ENCODE measurements at places on chromosomes 4 and X.

GRCh38 chr4:109079731-109080130 lies 222.7 kb downstream of the COL25A1 start:
- DNase-seq = no peak

DNA sequence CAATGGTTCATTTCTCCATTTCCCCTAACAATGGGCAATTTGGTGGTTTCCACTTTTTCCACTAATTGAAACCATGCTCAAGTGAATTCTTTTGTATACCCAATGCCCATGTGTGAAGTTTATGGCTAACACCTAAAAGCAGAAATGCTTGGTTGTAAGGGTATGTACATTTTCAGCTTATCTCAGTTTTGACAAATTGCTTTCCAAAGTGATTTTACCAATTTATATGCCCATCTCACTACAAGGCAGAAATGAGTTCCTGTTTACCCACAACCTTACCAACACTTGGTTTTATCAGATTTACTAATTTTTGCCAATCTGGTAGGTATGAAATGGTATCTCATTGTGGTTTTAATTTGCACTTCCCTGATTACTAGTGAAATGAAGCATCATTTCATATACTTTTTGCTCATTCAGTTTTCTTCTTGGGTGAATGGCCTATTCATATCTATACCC lies 14.8 kb downstream of the GPR34 start:
- DNase-seq = no peak

GRCh38 chr4:1309261-1310010 lies 19.7 kb downstream of the MAEA start:
- no peak for DNase-seq

GRCh38 chr4:11632483-11632882 lies 203.8 kb upstream of the HS3ST1 start:
- DNase-seq = no peak

- no peak for DNase-seq
These were observed 167.8 kb downstream of the CFAP47 start for GRCh38 chrX:36087366-36087765.

GRCh38 chr4:6974138-6974848 lies 64.7 kb downstream of the TBC1D14 start:
- peak; percentile 79 for DNase-seq

GRCh38 chr4:169352360-169352759 lies 81.6 kb upstream of the SH3RF1 start:
- DNase-seq = no peak

DNA sequence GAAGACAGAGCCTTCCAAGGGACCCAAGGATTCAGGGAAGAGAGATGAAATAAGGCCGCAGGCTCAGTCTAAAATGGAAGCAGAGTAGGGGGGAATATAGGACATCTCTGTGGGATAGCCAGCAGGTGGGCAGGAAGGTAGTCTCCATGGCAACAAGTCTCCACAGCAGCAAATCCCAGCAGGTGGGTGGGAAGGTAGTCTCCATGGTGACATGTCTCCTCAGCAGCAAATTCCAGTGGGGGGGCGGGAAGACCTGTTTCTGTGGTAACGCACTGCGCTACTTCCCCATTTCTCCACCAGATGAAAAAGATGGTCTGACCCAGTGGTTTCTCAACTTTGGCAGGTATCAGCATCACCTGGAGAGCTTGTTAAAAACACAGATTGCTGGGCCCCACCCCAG lies 18.3 kb downstream of the NLGN3 start:
- DNase-seq = no peak

DNA sequence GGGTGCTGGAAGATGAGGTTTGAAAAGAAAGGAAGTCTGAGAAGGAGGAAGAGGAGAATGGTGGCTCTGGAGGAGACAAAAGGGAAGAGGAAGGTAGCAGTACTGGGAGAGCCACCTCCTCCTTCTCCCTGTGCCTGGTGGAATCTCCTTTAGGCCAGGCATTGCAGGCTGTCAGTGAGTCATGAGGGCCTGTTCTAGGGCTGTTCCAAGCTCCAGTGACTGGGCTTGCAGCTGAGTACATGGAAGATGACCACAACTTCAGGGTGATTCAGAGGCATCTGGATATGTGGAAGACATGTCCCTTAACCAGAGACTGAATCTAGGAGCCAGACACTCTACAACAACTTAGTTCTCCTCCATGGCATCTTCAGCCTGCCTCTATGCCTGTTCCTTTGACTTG lies 107.8 kb downstream of the EFNB1 start:
- no peak for DNase-seq

DNA sequence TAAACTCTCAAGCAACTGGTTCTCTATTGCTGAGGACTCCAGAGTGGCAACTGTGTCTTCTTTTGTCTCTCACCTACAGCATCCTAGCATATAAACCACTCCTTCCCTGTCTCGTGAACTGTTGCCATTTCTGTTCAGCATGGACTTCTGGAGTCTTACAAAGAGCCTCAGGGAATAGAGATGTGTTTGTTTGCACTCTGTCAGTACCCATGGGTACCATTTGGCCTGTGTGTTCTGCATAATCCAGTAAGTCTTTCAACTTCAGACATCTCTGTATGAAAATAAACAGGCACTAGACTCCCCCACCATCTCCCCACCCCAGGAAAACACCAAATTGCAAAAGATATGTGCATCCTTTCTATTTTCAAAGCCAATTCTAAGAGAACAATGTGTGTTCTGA lies 1351.6 kb upstream of the PABPC4L start:
- DNase-seq = no peak

DNA sequence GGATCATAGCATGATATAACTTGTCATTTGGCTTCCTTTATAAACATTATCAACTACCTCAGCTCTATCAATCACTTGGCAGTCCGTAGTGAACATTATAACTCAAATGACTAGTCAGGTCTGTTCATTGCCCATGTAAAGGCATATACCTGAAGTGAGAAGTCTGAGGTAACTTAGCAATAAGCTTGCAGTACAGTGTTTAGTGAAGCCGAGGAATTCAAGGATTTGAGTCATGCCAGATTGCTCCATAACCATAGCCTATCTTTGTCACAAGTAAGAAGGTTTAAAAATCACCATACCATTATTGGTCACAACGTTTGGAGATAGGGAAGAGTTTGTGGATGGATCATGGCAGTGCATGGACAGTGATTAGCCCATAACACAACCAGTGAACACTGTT lies 41.6 kb downstream of the AR start:
- DNase-seq = no peak

DNA sequence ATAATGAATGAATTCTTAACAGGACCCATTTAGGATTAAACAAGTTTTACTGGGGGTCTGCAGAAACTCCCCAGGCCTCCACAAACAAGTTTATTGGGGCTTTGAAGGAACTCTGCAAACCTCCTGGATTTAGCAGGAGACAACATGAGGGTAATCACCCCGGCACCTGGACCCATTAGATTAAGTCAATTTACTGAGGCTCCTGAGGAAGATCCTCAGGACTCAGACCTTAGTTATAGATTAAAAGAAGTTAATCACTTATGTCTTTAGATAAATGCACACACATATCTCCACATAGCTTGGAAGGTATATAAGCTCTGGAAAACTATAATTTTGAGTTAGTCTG lies 29.4 kb downstream of the XG start:
- DNase-seq = no peak

GRCh38 chr4:2722033-2722432 lies 34.1 kb downstream of the TNIP2 start:
- DNase-seq = no peak

- DNase-seq = no peak
These were observed 23.8 kb downstream of the DDIT4L start for GRCh38 chr4:100166297-100167039.

- no peak for DNase-seq
These were observed 62.7 kb downstream of the BMP15 start for GRCh38 chrX:50973199-50973598.

DNA sequence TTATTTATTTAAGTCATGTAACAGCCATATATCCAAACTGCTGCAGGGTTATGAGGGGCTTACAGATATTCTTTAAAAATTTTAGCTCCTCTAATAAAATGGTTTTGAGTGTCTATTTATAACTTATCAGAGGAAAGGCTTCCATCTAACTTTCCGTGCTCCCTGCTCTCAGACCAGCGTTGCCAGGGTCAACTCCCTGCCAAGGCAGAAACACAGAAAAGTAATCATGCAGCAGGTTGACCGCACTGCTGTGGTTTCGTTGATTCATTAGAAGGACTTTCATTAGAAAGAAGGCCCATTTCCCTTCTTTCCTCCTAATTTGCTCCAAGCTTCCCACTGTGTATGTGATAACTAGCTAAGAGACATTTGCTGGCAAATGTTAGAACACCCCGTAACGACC lies 33.9 kb downstream of the BCLAF3 start:
- DNase-seq = no peak

DNA sequence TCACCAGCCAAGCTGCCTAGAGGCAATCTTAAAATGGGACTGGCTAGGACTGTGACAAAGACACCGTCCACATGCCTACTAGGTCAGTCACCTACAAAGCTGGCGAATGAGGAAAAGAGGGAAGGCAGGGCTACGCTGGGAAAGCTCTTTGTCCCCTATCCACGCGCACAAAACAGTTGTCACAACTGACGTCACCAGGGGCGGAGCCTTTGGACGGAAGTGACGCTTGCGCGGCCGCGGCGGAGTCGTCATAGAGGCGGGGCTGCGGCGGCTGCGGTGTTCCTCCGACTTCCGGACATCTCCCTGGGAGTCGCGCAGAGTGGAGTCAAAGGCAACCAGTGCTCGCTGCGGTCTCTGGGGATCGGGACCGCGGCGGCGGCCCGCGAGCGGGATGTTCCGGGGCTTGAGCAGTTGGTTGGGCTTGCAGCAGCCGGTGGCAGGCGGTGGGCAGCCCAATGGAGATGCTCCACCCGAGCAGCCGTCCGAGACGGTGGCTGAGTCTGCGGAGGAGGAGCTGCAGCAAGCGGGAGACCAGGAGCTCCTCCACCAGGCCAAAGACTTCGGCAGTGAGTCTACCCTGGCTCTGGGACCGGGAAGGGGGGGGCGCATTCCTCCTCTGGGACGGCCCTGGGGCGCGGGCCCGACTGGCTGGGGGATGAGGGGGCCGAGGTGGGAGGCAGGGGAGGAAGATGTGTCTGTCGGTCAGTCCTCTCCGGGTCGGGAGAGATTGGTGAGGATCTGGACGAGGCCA lies at the start of gene SYAP1:
Gene SYAP1 (plus strand): TSS at position 279 of the 751 bp plus-strand sequence. CDS start 113 bp downstream, at position 392.
- DNase-seq = peak; percentile 97

DNA sequence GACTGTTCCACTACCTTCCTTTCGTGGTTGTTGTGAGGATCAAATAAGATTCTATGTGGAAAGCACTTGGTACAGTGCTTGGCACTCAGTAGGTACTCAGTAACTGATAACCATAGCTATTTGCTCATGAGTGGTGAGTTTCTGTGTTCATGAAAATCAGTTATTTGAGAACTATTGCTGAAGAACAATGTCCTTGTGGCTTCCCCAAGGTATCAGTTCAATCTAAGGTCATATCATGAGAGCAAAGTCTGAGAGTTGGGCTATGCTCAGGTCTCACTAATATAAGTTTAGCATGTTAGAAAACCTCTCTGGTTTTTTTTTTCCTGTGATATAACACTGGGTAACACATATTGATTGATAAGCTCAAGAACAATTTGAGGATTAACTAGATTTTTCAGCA lies 147.8 kb downstream of the GRIA3 start:
- DNase-seq = no peak

DNA sequence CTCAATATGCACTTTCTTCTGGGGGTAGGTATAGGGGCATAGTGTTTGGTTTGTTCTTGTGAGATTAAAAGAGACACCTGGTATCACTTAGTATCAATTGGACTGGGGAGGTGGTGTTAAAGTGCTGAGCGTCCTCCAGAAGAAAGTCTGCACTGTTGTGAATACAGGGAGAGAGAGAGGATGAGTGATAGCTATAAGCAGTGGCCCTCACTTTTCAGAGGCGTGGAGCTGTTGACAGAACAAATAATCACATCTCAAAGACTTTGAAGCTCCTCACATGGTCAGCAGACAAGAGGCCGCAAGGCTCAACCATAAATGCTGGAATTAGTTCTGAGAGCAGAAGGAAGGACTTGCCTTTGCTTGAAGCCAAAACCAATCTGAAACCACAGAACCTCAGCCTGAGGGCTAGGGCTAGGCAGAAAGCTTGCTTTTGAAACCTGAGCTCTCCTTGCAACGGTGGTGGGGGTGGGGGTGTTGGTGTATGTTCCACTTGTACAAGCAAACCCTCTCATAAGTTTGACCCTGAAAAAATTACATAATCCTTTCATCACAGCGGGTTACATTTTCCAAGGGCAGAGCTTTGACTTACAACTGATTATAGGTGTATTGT lies 123.2 kb upstream of the SCML1 start:
- DNase-seq = no peak

DNA sequence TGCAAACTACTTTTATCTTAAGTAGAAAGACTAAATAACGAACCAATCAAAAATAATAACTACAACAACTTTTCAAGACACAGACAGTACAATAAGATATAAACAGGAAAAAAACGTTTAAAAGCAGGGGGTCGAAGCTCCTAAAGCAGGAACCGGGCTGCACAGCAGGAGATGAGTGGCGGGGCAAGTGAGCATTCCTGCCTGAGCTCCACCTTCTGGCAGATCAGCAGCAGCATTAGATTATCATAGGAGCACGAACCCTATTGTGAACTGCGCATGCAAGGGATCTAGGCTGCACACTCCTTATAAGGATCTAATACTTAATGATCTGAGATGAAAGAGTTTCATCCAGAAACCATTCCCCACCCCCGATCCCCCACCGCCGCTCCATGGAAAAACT lies 146.2 kb downstream of the TEX11 start:
- no peak for DNase-seq

DNA sequence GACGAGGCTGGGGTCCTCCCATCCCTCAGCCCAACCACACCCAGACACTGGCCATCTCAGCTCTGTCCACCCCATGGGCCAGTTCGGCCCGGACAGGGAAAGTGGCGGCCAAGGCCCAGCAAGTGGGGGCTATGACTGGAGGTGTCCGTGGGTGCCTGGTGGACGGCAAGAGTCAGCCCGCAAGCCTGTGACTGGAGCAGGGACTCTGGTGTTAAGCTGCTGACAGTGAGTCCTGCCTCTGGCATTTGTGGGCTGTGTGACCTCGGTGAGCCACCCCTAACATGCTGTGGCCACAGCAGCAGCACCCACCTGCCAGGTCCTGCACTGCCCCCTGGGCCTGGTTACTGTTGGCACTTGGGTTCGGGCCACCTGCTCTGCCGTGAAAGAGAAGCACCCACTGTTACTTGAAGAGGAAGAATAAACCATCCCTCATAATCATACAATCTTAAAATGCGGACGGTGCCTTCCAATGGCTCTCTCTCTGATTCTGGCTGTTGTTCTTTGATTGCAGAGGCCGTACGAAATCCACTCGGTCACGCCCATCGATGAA lies 252.0 kb downstream of the EVC2 start:
- no peak for DNase-seq

DNA sequence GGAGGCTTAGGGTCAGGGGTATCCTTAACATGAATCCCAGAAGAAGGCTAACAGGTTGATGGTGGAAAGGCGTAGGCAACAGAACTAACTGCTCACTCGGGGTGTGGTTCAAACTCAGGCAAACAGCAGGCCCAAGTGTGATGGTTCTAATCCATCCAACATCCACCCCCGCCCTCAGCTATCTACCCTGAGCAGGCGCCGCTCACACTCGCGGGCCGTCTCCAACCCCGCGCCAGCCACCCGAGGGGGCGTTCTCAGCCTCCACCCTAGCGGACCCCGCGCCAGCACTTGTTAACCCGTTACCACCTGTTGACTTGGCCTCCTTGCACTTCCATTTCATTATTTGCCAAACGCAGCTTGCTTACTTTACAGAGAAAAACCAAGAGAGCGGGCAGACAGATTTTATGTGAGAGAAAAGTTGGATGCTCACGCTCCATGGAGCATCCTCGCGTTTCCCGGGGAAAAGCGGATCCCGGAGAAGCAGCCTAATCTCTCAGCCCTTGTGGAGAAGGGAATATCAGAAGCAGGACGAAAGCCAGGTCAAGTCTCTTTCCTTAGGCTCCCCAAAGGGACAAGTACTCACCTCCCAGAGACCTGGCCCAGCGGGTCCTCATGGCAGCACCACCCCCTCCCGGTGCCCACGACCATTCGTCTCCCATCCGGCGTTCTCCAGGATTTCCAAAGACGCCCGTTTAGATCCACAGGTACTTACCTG lies 773 bp downstream of the SNCA start:
- DNase-seq = no peak
